Activated CD8-positive, alpha-beta memory T cell treated with anti-CD3 and anti-CD28 coated beads for 24 hours (primary cell): ENCODE measurements at places on chromosomes 12 and 14.

GRCh38 chr14:34021096-34021495 lies 70.2 kb upstream of the EGLN3 start:
- DNase-seq = no peak

DNA sequence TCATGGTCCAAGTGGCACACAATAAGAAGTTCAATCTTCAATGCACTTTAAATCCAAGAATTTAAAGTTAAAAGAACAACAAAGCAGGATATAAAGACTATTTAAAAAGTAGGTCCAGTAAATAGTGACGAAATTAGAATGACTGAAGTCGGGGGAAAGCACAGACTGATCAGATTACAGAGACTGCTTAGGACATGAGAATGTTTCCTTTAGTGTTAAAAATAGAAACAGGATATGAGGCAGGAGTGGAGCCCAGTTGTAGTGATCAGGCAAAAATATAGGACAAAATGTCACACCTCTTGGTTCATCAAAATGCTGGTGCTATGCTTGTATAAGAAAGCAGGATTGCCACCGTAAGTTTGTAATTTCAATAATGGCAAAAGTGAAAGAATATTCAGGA lies 52.2 kb upstream of the CD163 start:
- no peak for DNase-seq

GRCh38 chr14:66070542-66071319 lies 415.4 kb upstream of the CCDC196 start:
- peak; percentile 90 for DNase-seq

DNA sequence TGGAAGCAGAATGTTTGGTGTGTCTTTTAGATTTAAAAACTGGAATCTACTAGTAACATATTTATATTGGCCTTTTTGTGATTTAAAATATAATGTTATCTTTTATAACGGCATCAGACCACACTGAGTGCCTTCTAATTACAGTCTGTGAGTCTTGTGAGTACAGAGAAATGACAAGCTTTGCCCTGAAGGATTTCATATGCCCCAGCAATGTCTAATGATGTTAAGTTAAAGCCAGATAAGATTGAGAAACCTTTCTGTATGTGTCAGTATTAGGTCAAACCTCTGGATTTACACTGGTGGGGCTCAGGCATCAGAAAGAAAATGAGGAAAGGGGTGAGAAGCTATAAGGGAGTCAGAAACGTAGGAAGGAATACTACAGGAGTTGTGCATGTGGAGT lies 25.2 kb downstream of the PLEKHA5 start:
- DNase-seq = no peak

- no peak for DNase-seq
These were observed 66.9 kb downstream of the C12orf56 start for GRCh38 chr12:64323476-64324225.

DNA sequence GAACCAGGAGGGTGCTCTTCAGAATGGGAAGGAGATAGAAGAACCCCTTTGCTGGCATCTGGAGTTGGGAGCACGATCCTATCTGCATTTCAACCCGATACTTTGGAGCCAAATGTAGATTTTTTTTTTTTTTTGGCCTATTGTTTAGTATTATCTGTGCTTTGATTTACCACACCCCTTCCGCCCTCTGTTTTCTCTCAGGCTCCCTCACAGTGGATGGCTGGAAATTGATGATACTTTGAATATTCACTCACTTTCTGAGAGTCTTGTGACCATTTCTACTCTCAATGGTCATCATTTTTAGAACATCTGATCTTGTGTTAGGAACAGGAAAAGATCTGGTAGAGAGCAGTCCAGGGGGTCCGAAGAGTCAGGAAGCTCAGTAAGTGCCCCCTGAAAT lies 9.0 kb downstream of the TSPAN9 start:
- DNase-seq = no peak

DNA sequence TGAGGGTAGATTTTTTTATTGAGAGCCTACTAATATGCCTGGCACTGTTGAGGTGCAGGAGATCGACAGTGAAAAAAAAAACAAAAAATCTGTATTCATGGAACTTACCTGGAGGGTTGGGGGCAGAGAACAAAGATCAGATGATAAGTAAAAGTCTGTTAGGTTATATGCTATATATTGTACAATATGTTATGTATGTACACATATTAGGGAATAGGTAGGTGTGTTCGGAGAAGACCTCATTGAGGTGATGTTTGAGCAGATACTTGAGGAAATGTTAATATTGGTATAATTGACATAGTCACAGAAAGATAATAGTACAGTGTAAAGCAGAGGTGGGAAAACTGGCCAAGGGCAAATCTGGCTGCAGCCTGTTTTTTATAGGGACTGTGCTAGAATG lies 5.6 kb downstream of the ARF6 start:
- DNase-seq = peak; percentile 30

GRCh38 chr14:104794993-104795780 lies at the start of gene AKT1:
Gene AKT1 (minus strand): TSS chr14:104795748. CDS start chr14:104792643, 3,105 bp downstream.
- peak; percentile 72 for DNase-seq

DNA sequence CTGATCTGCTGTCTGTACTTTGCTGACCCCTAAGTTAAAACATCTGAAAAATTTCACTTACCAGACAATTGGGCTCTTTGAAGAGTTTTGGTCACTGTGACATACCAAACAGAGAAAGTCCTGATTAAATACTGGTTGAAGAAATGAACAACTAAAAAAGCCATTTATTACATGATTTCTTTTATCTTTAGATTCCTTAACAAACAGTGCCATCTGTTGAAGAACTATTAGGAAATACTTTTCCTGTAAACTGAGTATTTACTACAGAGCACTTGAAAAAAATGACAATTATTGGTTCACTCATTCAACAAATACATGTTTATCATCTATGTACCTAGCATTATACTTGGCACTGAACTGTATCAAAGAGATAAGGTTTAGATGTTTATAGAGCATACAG lies 6.5 kb upstream of the WASHC4 start:
- DNase-seq = no peak

GRCh38 chr14:45091710-45092109 lies 7.8 kb downstream of the PRPF39 start:
- DNase-seq = no peak

- no peak for DNase-seq
These were observed 111.5 kb upstream of the BCL2L14 start for GRCh38 chr12:11959117-11959823.

GRCh38 chr14:84657911-84658310 lies 872.0 kb upstream of the FLRT2 start:
- no peak for DNase-seq

GRCh38 chr14:89504602-89505313 lies 87.7 kb upstream of the FOXN3 start:
- DNase-seq = no peak

DNA sequence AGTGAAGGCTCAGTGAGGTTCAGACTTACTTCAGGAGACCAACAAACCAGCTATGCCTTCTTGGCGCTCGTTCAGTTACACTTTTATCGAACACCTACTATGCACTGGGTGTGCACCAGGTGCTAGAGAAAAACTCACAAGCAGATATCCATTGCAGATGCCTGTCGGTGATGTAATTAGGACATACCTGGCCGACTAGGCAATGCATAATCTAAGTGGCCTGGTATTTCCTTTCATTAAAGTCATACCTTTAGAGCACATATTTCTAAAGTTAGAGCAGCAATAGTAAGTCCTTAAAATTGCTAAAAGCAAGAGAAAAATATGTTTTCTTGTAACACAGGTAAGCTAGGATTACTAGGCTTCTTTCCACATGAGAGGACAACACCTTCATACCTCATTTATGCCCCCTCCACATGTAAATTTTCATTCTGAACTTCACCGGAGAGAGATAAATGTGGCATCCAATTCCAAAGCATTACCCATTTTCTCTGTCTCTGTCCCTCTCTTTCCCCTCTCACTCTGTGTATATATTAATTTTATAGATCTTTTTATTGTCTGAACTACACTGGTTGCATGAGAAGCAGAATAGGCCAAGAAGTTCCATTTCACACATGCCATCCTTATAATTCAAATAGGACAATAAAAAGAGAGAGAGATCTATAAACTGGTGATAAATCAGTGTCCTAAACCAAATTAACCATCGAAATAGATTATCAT lies 242.2 kb downstream of the SPTSSA start:
- no peak for DNase-seq

DNA sequence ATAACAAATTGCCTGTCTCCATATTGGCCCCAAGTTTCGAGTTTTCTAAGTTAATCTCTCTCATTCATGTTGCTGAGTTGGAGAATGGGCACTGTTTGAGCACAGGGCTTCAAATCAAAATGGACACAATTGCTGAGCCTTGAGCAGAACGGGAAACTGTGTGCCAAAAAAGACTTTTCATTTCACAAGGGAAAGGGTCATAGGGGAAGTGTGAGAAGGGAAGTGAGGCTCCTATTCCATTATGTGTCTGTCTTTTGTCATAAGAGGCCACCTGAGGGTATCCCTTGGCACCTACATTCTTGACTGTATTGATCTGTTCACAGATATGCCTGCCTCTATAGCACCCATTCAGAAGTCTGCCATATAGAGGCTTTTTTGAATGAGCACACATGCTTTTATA lies 59.1 kb downstream of the TTLL5 start:
- DNase-seq = no peak

- DNase-seq = no peak
These were observed 43.0 kb downstream of the BORCS5 start for GRCh38 chr12:12399776-12400305.

GRCh38 chr14:21061347-21061668 lies 3.7 kb downstream of the RNASE8 start:
- no peak for DNase-seq

GRCh38 chr14:20935303-20935984 lies 19.8 kb upstream of the RNASE2 start:
- DNase-seq = no peak

- DNase-seq = no peak
These were observed 32.3 kb upstream of the MMP17 start for GRCh38 chr12:131795690-131796410.

DNA sequence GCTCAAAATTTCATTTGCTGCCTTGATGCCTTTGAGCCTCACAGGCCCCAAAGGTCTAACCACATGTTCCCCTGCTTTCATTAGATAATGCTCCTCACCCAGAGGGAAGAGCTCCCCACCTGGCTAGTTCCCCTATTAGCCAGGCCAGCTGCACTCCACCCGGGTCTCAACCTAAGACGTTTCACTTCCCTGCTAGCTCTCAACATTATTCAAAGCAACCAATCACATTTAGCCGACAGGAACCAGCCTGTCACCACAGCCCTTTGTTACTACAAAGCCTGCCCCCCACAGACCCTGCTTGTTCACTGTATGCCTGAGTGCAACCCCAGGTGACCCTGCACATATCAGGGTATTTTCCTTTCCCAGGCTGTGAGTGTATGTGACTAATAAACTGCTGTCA lies 78.6 kb downstream of the SLC15A5 start:
- no peak for DNase-seq

DNA sequence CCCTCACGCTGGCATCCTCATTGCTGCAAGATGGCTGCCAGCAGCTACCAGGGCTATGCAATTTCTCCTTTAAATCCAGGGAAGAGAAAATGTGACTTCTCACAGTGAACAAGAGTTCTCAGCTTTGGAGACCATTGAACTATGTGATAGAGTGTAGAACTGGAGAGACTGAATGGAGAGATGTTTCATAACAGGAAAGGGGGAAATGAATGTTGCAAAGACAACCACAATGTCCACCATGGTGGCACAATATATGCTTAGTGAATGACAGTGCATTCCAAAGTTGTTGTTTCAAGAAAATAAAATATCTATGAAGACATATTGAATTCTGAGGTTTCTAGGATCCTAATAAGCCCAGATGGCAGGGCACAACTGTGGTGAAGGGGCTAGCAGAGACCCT lies 13.2 kb upstream of the COCH start:
- DNase-seq = no peak

DNA sequence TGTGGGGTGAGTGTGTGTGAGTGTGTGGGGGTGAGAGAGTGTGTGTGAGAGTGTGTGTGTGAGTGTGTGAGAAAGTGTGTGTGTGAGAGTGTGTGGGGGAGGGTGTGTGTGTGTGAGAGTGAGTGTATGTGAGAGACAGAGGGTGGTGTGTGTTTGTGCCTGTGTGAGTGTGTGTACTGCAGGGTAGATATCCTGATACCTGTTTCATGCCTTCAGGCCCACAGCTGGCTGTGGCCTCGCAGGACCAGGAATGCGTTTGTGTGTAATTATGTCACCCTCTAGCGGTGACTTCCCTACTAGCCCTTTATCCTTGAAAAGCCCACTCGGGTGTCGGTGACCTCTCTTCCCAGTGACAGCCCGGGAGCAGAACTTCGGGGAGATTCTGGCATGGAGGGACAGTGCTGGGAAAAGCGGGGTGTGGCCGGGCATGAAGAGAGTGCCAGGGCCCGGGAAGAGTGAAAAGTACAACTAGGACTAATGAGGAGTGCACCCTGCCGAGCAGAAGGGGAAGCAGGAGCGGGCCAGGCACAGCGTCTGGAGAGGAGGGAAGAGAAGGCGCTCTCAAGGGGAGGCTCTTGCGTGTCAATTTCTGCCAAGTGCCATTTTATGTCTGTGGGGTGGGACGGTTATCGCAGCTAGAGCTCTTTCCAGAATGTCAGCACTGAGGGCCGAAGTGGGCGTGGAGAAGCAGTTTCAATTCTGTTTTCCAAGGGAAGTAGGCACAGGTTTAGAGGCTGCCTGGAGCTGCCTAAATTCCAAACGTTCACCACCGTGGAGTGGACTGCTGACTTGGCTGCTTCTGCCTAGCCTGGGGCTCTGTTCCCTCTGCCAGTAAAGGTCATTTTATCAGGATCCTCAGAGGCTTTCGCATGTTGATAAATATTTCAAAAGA lies 11.0 kb upstream of the FBXL14 start:
- DNase-seq = peak; percentile 75

- DNase-seq = no peak
These were observed 82.6 kb downstream of the EML1 start for GRCh38 chr14:99875836-99876235.

GRCh38 chr12:1503281-1503711 lies 91.1 kb downstream of the FBXL14 start:
- DNase-seq = peak; percentile 52

- no peak for DNase-seq
These were observed 7.0 kb downstream of the STON2 start for GRCh38 chr14:81392976-81393643.

DNA sequence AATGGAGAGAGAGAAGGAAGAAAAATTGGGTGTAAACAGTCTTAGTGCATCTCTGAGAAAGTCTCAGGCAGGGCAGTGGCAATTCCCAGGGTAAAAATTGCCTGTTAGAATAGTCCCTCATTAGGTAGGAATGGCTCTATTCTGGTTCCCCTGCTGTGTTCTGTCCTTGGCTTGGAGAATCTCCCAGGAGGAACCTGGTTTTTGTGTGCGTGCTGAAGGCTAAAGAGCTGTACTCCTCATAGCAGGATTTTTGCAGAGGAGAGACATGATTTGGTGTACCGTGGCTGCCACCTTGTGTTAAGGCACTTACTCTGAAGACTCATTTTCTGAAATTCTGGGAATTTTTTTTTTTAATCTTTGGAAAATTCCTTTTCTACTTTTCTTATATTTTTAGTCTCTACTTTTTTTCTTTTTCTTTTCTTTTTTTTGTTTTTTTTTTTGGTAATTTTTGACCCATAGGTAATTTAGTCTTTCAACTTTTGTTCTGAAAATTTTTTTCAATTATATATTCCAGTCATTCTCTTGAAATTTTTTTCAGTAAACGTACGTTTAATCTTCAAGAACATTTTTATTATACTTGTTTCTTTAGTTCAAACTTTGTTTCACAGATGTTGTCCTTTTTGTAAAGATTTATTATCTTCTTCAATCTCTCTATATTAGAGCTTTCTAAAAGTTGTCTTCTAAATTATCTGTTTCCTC lies 63.8 kb downstream of the FBXO33 start:
- DNase-seq = no peak

GRCh38 chr12:97109441-97109840 lies 202.4 kb downstream of the NEDD1 start:
- no peak for DNase-seq
